Eye (tissue), 1 donor: ENCODE measurements at places on chromosomes 12 and 14.

GRCh38 chr12:122031342-122032216, 9.9 kb downstream of the BCL7A start:
- peak; percentile 62 for DNase-seq

GRCh38 chr12:115898670-115899069, 378.8 kb downstream of the MED13L start:
- DNase-seq: no peak

DNA sequence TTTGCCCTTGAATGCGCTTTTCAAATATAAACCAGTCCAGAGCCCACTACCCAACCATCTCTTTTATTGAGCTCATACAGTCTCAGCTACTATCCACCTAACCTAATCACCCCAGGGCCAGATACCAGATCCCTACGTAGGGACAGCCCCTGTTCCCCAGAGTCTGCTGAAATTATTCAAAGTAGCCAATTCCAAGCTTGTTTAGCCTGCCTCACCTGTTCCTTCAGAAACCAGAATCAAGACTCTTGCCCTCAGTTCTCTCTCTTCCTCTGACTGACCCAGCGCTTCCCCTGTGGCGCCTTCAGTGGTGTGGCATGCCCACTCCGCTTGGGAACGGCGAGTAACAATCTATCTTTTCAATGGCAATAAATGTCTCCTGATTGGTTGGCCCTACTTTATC, 18.8 kb downstream of the BMAL2 start:
- DNase-seq: no peak

DNA sequence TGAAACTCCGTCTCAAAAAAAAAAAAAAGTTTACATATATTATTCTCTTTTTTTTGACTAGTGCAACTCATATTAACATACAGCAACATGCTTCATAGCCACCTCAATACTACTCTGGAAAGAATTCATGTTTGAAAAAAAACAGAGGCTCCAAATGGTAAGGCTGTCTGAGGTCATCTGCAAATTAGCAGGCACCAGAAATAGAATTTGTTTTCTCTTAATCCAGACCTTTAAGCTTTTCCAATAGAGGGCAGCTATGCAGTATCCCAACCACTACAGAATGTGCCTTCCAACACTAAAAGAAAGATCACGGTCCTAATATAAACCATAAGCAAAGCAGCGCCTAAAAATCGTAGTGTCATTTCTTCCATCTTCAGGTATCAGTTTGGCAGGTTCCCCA, 12.0 kb downstream of the C2CD5 start:
- no peak for DNase-seq

DNA sequence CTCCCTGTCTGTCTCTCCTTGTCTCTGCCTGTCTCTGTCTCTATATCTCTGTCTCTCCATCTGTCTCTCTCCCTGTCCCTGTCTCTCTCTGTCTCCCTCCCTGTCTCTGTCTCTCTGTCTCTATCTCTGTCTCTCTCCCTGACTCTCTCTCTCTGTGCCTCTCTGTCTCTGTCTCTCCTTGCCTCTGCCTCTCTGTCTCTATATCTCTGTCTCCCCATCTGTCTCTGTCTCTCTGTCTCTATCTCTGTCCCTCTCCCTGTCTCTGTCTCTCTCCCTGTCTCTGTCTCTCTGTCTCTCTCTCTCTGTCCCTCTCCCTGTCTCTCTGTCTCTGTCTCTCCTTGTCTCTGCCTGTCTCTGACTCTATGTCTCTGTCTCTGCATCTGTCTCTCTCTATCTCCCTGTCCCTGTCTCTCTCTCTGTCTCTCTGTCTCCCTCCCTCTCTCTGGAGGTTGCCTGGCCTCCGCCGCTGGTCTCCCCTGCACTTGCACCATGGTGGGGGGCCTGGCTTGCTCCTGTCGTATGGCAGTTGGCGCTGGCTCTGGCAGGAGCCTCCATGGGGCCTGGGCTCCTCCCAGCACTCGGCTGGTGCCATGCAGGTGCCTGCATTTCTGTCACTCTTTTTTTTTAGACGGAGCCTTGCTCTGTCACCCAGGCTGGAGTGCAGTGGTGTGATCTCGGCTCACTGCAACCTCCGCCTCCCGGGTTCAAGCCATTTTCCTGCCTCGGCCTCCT, 28.3 kb downstream of the MMP17 start:
- DNase-seq: no peak

DNA sequence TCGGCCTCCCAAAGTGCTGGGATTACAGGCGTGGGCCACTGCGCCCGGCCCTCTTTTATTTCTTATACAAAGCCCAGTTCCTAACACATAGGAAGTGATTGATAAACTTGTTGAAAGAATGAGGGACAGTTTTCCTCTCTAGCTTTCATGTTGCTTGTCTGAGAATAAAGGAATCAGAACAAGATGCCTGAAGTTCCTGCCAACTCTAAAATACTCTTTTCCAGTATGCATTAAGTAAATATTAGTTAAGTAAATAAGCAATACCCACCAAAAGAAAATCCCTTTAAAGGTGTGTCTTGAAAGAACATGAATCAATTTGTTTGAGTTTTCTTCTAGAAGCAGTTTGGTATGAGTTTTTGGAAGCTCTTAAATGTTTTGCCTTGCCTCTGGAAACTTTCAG, 24.4 kb upstream of the CD27 start:
- DNase-seq: no peak

- DNase-seq: no peak
These were observed 58.9 kb downstream of the ANAPC7 start for GRCh38 chr12:110344657-110345056.

- peak; percentile 20 for DNase-seq
These were observed 627 bp downstream of the TESC start for GRCh38 chr12:117098361-117099217.

GRCh38 chr14:49621114-49621881, 699 bp downstream of the MGAT2 start:
- no peak for DNase-seq

DNA sequence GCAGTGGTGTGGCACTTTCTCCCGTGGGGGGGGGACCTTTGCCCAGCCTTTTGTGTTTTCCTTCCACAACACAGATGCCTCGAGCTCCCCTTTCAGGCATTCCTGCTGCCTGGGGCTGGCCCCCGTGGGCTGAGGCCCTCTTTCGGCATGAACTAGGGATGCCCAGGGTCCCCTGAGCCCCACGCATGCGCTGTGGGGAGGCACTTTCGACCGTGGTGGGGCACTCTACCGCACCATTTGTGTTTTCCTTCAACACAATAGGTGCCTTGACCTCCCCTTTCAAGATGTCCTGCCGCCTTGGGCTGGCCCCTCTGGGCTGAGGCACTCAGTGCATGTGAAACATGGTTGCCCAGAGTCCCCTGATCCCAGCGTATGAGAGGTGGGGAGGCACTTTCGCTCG, 363.7 kb downstream of the ALG10 start:
- DNase-seq: no peak

GRCh38 chr12:50218386-50218785, 51.2 kb upstream of the CERS5 start:
- no peak for DNase-seq
